Mesenteric fat pad (tissue), 1 donor: ENCODE measurements at places on chromosomes 6 and 20. TPM values are rescaled to one million over a fixed set of nuclear protein-coding genes. Genes with fewer than 3 reads are reported as not detected.

Gene CRISP2
- total RNA-seq: not detected

Gene LCA5
- 3.1 TPM for total RNA-seq

Gene PAK5
- total RNA-seq: not detected

Gene EMILIN3
- not detected for total RNA-seq

Gene VGLL2
- not detected for total RNA-seq

Gene HNF4A
- 0.51 TPM for total RNA-seq

Gene DNAH8
- total RNA-seq: not detected

Gene KIAA1755
- total RNA-seq: 5.6 TPM

Gene C6orf52
- 1.1 TPM for total RNA-seq

Gene SLC18B1
- total RNA-seq: 17.8 TPM

Gene SAPCD1
- 2.0 TPM for total RNA-seq

Gene PROKR2
- not detected for total RNA-seq

Gene MRPL18
- total RNA-seq: 59.3 TPM

Gene OR12D3
- total RNA-seq: not detected

Gene PTCRA
- total RNA-seq: not detected

Gene GPX5
- not detected for total RNA-seq

Gene SEL1L2
- total RNA-seq: not detected

Gene COL9A3
- 0.42 TPM for total RNA-seq

Gene GABRR1
- total RNA-seq: not detected
